Substantia nigra (tissue), 51 donors: ENCODE measurements at places on chromosomes 7 and 10.

DNA sequence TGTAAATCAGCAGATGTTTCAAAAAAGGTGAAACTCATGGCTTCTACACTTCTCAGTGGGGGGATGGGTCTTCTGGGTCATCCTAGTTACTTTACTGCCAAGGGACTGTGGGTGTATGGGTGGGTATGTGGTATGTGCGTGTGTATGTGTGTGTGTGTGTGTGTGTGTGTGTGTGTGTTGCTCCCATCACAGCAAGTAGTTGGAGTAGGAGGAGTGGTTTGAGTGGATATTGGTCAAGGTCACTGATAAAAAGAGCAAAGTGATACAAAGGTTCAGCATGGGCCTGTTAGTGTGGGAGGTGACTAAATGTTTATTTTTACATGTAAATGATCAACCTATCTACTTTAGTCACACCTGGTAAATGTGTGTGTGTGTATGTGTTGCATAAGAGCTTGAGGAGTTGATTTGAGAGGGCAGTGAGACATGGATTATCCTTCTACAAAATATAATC is 11.8 kb upstream of the COBL start:
- no peak for DNase-seq

DNA sequence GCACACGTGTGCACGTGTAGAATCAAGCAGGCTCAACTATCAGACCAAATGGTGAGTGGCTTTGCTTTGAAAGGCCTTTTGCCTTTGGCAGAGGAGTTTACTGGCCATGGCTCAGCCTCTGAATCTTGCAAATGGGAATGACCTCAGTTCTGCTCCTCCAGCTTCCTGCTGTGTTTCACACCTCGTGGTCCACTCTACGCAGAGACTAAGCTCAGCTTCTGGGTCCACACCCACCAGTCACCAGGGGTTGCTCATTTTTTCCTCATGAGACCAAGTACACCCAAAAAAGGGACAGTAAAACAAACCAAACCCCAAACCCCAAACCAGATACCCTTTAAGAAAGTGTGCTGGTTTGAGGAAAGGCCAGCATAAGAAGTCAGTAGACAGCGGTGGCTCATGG is 236.4 kb downstream of the DNAJB6 start:
- DNase-seq, result no peak

DNA sequence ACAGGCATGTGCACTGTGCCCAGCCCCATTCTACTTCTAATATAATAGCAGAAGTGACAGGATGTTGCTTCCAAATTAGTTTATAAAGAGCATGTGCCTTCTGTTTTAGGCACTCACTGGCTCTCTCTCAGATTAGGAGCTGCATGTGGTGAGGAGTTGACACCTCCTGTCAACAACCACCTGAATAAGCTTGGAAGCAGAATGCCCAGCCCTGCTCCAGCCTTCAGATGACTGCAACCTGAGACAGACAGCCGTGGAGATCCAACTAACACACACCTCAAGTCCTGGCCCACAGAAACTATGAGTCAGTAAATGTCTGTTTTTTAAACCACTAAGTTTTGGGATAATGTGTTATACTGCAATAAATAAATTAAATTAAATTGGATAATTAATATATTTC is 54.5 kb downstream of the PARD3 start:
- no peak for DNase-seq

DNA sequence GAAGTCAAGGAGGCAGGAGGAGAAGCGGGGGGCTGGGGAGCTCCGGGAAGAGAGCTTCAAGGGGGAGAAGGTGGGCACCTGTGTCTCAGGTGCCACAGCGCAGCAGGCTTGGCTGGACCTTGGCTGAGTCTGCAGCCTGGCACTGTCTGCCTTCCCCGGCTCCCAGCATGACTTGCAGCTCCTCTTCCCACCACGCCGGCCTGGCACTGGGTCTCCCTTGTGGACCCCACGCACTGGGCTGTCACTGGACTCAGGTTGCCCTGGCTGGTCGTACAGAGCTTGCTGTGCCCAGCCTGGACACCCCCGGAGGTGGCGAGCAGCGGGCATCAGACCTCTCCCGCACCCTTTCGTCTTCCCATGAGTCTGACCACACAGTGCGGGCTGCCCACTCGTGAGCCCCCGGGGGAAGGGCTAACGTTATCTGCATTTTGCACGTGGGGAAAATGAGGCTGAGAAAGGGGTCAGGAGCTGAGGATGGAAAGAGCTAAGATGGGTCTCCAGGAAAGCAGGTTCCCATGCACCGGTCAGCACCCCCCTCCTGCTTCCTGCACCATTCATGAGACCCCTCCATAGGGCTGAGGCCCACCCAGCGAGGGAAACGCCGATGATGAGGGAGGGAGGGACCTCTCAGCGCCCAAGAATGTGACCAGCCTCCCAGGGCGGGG is 40.3 kb upstream of the PSMG3 start:
- DNase-seq, result no peak

DNA sequence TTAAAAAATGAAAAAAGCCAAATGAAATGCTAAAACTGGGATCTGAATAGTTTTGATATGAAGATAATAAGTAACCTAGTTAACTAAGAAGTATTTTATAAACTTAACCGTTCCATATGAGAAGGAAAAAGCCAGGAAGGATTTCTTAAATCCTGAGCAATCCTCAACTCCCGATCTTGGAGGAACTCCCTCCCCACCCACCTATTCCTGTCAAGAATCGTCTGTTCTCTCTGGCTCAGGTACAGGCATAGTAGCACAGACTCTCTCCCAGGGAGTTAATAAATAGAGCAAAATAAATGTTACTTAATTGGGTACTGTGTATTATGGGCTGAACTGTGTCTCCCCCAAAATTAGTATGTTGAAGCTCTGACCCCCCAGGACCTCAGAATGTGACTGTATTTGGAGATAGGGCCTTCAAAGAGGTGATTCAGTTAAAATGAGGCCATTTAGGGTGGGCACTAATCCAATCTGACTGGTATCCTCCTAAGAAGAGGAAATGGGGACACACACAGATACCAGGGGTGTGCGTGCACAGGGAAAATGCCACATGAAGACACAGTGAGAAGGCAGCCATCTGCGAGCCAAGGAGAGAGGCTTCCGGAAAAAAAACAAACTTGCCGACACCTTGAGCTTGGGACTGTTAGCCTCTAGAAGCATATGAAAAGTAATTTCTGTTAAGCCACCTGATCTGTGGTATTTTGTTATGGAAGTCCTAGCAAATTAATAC is 28.7 kb downstream of the PUS7 start:
- no peak for DNase-seq
